Stomach (tissue), 19 donors: ENCODE measurements at places on chromosomes 2 and 18. TPM values are rescaled to one million over a fixed set of nuclear protein-coding genes. Genes with fewer than 3 reads are reported as not detected.
A peak's percentile ranks its signal among the peaks of the same experiment; 100 is the strongest.

GRCh38 chr2:381941-382727 is 94.2 kb upstream of the ALKAL2 start:
- H3K27me3 ChIP-seq: no peaks in the 10 kb centered on the region
- no peak overlapping the region for H3K4me3 ChIP-seq
- no peaks in the 10 kb centered on the region for H3K4me1 ChIP-seq
- no peaks in the 10 kb centered on the region for H3K36me3 ChIP-seq
- H3K27ac ChIP-seq: no peak overlapping the region

DNA sequence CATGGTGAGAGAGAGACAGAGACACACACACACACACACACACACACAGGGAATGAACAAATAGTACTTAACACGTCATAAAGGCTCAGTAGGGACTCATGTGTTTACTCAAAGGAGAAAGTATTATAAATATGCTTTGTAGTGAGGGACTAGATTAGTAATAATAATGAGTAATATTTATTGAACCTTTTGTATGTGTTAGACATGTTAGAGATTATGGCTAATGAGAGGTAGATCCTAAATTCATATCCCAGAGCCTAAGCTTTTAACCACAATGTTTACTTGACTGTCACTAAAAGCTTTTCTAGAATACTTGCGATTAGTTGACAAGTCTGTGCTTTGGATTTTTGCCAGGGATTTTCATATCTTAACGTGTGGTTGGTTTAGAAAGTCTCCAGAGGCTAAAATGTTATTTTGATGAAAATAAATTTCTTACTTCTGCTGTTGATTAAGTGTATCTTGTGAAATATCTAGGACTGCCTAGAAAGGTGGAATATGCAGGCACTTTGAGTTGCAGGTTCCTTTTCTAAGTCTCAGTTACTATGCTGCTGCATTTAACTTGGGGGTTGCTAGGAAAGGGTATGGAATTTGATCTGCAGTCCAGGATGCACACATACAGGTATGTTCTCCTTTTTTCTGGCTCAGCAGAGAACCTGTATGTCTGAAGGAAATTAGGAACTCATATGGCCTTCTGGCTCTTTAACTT is 64.5 kb downstream of the UBR3 start:
- peaks cover 10% of the 10 kb centered on the region for H3K36me3 ChIP-seq
- no peaks in the 10 kb centered on the region for H3K27me3 ChIP-seq
- peaks cover 27% of the 10 kb centered on the region for H3K4me1 ChIP-seq
- DNase-seq: no peak

DNA sequence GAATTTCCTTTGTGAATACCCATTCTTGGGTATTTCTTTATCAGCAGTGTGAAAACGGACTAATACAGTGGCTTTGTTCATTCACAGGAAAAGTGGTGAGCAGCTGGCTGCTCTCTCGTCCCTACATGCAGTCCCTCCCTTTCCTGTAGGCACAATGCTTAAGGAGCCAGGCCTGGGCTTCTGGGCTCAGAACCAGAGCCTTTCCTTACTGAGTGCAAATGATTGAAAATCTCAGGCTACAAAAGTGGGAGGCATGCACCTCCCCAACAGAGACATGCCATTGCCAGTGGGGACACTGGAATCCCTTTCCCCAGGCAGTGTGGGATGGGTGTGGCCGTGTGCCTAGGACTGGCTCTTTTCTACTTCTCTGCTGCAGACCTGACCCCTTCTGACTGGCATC is 61.3 kb downstream of the MCFD2 start:
- no peaks in the 10 kb centered on the region for H3K36me3 ChIP-seq
- H3K27ac ChIP-seq: peak overlapping the region; percentile 73
- no peak overlapping the region for H3K4me3 ChIP-seq

GRCh38 chr2:111884592-111884964 is 585 bp upstream of the ANAPC1 start:
- peaks cover 32% of the 10 kb centered on the region for H3K4me1 ChIP-seq
- H3K27ac ChIP-seq: peak overlapping the region; percentile 91
- H3K4me3 ChIP-seq: peak overlapping the region; percentile 99
- H3K27me3 ChIP-seq: no peaks in the 10 kb centered on the region
- peaks cover 10% of the 10 kb centered on the region for H3K36me3 ChIP-seq

DNA sequence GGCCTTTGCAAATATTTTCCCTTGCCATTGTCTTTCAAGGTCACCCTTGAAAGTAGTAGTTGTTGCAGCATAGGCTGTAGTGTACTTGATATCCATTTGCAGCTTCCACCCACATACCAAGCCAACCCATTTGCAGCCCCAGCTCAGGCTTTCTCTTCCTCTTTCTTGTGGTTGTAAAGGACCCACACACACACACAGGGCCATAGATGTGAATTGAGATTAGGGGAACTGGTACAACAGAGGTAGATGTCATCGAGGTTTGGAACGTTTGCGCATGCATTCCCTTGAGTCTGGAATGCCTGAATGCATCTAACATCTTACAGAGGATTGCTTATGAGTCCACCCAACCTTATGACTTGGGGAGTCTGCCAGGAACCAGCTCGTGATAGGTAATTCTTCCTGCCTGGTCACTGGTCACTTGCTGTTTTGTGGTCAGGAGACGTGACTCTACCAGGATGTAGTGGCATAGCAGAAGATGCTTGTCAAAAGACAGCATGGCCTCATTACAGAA is 91.9 kb downstream of the MRPS9 start:
- H3K27ac ChIP-seq: no peak overlapping the region
- no peak overlapping the region for H3K4me3 ChIP-seq
- H3K27me3 ChIP-seq: no peaks in the 10 kb centered on the region
- H3K36me3 ChIP-seq: no peaks in the 10 kb centered on the region
- no peaks in the 10 kb centered on the region for H3K4me1 ChIP-seq
- no peak for DNase-seq

DNA sequence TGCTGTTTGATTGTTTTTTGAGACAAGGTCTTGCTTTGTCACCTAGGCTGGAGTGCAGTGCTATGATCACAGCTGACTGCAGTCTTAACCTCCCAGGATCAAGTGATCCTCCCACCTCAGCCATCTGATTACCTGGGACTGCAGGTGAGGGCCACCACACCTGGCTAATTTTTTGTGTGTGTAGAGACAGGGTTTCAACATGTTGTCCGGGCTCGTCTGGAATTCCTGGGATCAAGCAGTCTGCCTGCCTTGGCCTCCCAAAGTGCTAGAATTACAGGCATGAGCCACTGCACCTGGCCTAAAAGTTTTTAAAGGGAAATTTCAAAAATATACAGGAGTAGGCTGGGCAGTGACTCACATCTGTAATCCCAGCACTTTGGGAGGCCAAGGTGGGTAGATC is 22.4 kb downstream of the CARF start:
- H3K4me3 ChIP-seq: no peak overlapping the region
- DNase-seq: no peak
- H3K27me3 ChIP-seq: no peaks in the 10 kb centered on the region
- no peak overlapping the region for H3K27ac ChIP-seq
- H3K36me3 ChIP-seq: peaks cover 26% of the 10 kb centered on the region
- H3K4me1 ChIP-seq: no peaks in the 10 kb centered on the region

DNA sequence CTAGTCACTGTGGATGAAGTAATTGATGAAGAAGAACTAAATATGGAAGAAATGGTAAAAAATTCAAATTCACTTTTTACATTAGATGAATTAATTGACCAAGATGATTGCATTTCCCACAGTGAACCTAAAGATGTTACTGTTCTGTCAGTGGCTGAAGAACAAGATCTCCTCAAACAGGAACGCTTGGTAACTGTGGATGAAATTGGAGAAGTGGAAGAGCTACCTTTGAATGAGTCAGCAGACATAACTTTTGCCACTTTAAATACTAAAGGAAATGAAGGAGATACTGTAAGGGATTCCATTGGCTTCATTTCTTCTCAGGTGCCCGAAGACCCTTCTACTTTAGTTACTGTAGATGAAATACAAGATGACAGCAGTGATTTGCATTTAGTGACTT is 26.6 kb upstream of the DYSF start:
- H3K27me3 ChIP-seq: no peaks in the 10 kb centered on the region
- H3K27ac ChIP-seq: no peak overlapping the region
- no peak overlapping the region for H3K4me3 ChIP-seq
- H3K4me1 ChIP-seq: no peaks in the 10 kb centered on the region

- H3K4me3 ChIP-seq: no peak overlapping the region
- H3K27me3 ChIP-seq: no peaks in the 10 kb centered on the region
- H3K36me3 ChIP-seq: no peaks in the 10 kb centered on the region
- DNase-seq: no peak
These were observed 99.1 kb upstream of the MC4R start for GRCh38 chr18:60471652-60472051.

- H3K4me3 ChIP-seq: no peak overlapping the region
- no peak for DNase-seq
- no peaks in the 10 kb centered on the region for H3K27me3 ChIP-seq
- no peaks in the 10 kb centered on the region for H3K4me1 ChIP-seq
These were observed 282.3 kb downstream of the MBD5 start for GRCh38 chr2:148303161-148303560.

- peak within 1 kb of the TSS; percentile 62 for H3K4me3 ChIP-seq
- no peaks in the 10 kb centered on the region for H3K36me3 ChIP-seq
- H3K4me1 ChIP-seq: peaks cover 28% of the 10 kb centered on the region
- no peaks in the 10 kb centered on the region for H3K27me3 ChIP-seq
These were observed at the start of gene COLEC12 for GRCh38 chr18:500632-501405. COLEC12 (minus strand) TSS chr18:500701; CDS start chr18:500514, 187 bp downstream.

- no peak overlapping the region for H3K4me3 ChIP-seq
- no peak overlapping the region for H3K27ac ChIP-seq
- DNase-seq: no peak
- no peaks in the 10 kb centered on the region for H3K36me3 ChIP-seq
- no peaks in the 10 kb centered on the region for H3K4me1 ChIP-seq
These were observed 416.8 kb upstream of the SLC14A2 start for GRCh38 chr18:45198526-45198925.

GRCh38 chr2:199315299-199316179 is 142.2 kb downstream of the SATB2 start:
- H3K27ac ChIP-seq: no peak overlapping the region
- H3K27me3 ChIP-seq: no peaks in the 10 kb centered on the region
- no peaks in the 10 kb centered on the region for H3K36me3 ChIP-seq

- DNase-seq: peak; percentile 75
- no peak overlapping the region for H3K27ac ChIP-seq
- peaks cover 13% of the 10 kb centered on the region for H3K36me3 ChIP-seq
- no peak overlapping the region for H3K4me3 ChIP-seq
- H3K4me1 ChIP-seq: peaks cover 5% of the 10 kb centered on the region
These were observed 37.6 kb upstream of the MCM6 start for GRCh38 chr2:135913727-135914365.

- H3K27me3 ChIP-seq: no peaks in the 10 kb centered on the region
- no peaks in the 10 kb centered on the region for H3K4me1 ChIP-seq
- no peak overlapping the region for H3K4me3 ChIP-seq
- H3K36me3 ChIP-seq: no peaks in the 10 kb centered on the region
These were observed 87.7 kb downstream of the DSEL start for GRCh38 chr18:67428805-67429204.

GRCh38 chr2:187500585-187501359 is 52.7 kb upstream of the CALCRL start:
- H3K4me3 ChIP-seq: no peak overlapping the region
- no peaks in the 10 kb centered on the region for H3K36me3 ChIP-seq
- no peaks in the 10 kb centered on the region for H3K4me1 ChIP-seq
- H3K27me3 ChIP-seq: no peaks in the 10 kb centered on the region
- no peak for DNase-seq
- H3K27ac ChIP-seq: no peak overlapping the region

- no peaks in the 10 kb centered on the region for H3K27me3 ChIP-seq
- no peak for DNase-seq
- no peak overlapping the region for H3K4me3 ChIP-seq
These were observed 34.0 kb downstream of the DOCK10 start for GRCh38 chr2:225008179-225008856.

- H3K27me3 ChIP-seq: no peaks in the 10 kb centered on the region
- no peaks in the 10 kb centered on the region for H3K4me1 ChIP-seq
- H3K4me3 ChIP-seq: no peak overlapping the region
- no peaks in the 10 kb centered on the region for H3K36me3 ChIP-seq
These were observed 201.2 kb upstream of the CDH20 start for GRCh38 chr18:61132031-61132430.

DNA sequence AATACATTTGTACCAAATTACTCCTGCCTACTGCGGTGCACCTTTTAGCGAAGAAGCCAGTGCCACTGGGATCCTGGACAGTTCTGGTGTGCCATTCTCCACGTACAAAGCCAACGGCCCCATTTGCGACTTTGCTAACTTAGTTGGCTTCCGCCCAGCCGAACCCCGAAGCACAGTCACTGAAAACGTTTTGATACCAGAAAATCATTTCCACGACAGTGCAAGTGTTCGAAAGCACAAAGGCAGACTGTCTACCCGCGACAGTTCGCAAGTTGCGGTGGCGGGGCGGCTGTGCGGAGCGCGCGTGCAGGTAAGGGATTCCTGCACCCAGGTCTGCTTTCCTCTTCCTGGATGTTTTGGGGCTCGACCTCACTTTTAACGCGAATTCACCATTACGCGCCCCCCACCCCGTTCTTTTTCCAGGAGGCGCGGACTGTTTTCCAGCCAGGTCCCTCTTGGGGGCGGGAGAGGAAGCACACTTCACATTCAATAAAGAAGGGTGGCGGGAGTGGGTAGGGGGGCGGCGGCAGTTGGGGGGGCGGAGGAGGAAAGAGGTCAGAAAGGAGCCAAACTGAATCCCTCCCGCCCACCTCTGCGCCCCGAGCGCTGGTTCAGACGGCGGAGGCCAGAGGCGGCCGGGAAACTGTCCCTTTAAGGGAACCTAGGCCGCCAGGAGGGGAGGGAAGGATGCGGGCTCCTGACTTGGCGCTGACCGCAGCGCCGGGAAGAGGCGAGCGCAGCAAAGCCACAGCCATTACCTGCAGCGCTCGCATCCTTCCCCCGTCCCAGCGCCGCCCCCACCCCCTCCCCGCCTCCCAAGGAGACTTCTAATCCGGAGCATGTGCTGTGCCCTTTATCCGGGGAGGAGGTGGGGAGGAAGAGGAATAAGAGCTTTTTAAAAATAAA is 107.4 kb upstream of the KCTD1 start:
- DNase-seq: peak; percentile 85
- no peaks in the 10 kb centered on the region for H3K36me3 ChIP-seq
- H3K4me1 ChIP-seq: peaks cover 33% of the 10 kb centered on the region
- H3K4me3 ChIP-seq: peak overlapping the region; percentile 90

GRCh38 chr2:177430411-177430810 is 37.8 kb downstream of the AGPS start:
- H3K4me3 ChIP-seq: no peak overlapping the region
- no peaks in the 10 kb centered on the region for H3K4me1 ChIP-seq

DNA sequence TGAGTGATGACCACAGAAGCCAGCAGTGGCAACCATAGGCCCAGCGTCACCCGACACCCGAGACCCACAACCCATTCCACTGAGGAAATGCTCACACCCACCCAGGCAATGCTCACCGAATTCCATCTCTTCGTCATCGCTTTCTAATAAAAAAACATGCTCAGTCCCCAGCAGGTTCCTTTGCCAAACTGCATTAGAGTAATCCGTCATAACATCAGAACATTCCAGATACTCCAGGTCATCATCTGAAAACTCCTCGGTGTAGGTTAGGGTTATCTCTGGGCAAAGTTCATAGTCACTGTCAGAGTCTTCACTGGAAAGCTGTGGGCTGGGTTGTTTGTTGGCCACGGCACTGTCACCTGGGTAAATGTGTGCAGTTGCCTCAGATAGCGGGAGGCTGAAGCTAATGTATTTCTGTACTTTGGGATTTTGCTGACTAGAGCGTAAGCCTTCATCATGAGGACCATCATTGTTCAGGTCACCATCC is 49.3 kb downstream of the ALPK2 start:
- H3K27ac ChIP-seq: no peak overlapping the region
- no peaks in the 10 kb centered on the region for H3K27me3 ChIP-seq

GFPT1 gene
- 45.8 TPM for total RNA-seq

SIX3 gene
- total RNA-seq: not detected

CCNT2 gene
- total RNA-seq: 34.5 TPM

CCBE1 gene
- 2.0 TPM for total RNA-seq

OR6B2 gene
- not detected for total RNA-seq

ALPI gene
- not detected for total RNA-seq

TET3 gene
- total RNA-seq: 14.7 TPM

CD8B2 gene
- total RNA-seq: not detected

DLX2 gene
- not detected for total RNA-seq
